Activated T-helper 1 cell treated with Interleukin-2 at 50 U/mL for 16 hours (primary cell): ENCODE measurements at places on chromosomes 5 and 9.

GRCh38 chr9:128901379-128901778 is 19.4 kb upstream of the PHYHD1 start:
- DNase-seq, result no peak

GRCh38 chr5:174425271-174425963 is 299.0 kb upstream of the MSX2 start:
- DNase-seq, result no peak

- DNase-seq, result no peak
Observed at GRCh38 chr9:81112627-81113452, 576.5 kb downstream of the TLE1 start.

- DNase-seq, result no peak
Observed at GRCh38 chr9:96779089-96779488, 1.2 kb upstream of the ZNF510 start.

DNA sequence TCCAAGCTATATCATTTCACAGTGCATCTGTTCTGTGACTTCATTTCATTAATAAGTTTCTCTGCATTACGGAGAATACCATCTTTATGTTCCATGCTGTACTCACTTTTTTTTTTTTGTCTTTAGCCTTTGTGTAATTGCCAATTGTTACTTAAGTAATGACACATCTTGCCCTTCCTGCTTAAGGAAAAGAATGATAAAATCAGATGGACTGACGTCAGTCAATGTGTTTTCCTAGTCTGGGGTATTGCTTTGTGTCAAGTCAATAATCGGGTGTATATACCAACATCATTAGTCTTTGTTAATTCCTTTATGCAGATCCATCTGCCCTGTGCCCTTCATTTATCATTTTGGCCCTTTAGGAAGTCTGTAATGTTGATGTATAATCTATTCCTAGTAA is 133.5 kb downstream of the CD180 start:
- no peak for DNase-seq

- no peak for DNase-seq
Observed at GRCh38 chr9:129494113-129494789, 126.7 kb downstream of the C9orf50 start.

GRCh38 chr5:53956196-53956595 is 354.2 kb downstream of the ARL15 start:
- DNase-seq, result no peak

GRCh38 chr5:154344461-154344860 is 101.3 kb upstream of the SAP30L start:
- DNase-seq, result no peak

DNA sequence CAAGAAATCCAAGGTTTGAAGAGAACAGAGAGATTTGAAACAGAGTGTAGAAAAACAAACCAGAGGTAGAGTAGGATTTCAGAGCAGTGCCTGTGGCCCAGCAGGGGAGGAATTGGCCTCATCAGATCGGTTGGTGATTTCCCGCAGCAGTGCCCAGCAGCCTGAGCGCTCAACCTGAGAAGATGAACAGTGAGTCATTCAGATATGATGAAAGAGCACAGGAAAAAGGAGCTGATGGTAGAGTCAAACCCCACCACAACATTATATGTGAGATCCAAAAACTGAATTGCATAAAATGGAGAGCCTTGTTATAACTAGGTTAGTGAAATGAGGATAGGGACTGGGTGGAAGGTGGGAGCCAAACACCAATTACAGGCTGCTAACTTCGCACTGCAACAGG is 248.9 kb downstream of the PIK3R1 start:
- DNase-seq, result no peak

DNA sequence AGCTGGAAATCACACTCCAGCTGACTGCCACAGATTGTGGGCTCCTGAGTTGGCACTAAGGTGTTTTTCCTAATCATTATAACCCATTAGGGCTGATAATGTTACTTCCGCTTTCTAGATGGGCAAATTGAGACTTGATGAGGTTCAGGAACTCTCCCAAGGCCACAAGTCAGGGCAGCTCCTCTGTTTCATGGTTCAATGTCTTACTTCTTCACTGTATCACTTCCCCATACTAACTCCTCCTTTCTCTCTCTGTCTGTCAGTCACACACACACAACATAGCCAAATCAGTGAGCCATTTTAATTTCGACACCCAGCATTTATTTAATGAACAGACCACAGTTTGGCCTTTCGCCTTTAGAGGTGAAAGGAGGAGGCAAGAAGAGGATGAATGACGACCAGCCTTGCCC is 17.8 kb upstream of the TRAF1 start:
- no peak for DNase-seq

DNA sequence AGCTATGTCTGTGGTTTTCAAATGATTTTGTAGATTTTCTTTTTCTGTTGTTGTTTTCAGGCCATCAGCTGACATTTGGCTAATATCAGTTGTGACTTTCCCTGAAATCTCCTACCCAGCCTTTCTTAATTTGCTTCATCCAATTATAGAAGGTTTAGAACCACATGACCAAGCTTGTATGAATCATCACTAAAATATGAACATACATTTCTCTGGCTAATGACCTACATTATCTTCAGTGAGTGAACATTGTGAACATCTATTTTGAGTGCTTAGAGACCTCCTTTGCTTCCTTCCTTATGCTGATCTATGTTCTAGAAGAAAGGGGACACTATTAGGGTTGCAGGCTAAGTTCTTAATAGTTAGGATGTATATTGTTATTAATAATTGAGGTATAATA is 532.5 kb downstream of the RAB3C start:
- DNase-seq, result no peak

GRCh38 chr5:3339092-3339797 is 256.4 kb upstream of the IRX1 start:
- no peak for DNase-seq
